ENCODE measurements at places on chromosomes 16 and 17. TPM values are rescaled to one million over a fixed set of nuclear protein-coding genes. Genes with fewer than 3 reads are reported as not detected.

The FOXN1 gene
- not detected for total RNA-seq

The RSKR gene
- total RNA-seq = 23.1 TPM

The NEUROD2 gene
- not detected for total RNA-seq

The DDX28 gene
- total RNA-seq = 28.8 TPM

The CD300E gene
- total RNA-seq = not detected

The ACLY gene
- total RNA-seq = 204 TPM
